Activated naive CD8-positive, alpha-beta T cell treated with anti-CD3 and anti-CD28 coated beads, Interleukin-2, amount 50 U/mL, for 16 hours (primary cell): ENCODE measurements at places on chromosomes 1 and 21.
A peak's percentile ranks its signal among the peaks of the same experiment; 100 is the strongest.

GRCh38 chr21:31957631-31958030, 84.8 kb downstream of the HUNK start:
- DNase-seq, result no peak

DNA sequence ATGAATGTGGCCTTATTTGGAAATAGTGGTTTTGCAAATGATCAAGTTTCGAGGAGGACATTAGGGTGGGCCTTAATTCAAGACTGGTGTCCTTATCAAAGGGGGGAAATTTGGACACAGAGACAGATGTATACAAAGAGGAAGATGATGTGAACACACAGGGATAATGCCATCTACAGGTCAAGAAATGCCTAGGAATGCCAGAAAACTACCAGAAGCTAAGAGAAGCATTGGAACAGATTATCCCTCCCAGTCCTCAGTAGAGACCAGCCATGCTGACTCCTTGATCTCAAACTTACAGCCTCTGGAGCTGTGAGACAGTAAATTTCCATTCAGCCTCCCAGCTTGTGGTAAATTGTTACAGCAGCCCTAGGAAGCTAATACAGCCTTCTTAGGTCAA, 151.4 kb downstream of the PTGER3 start:
- DNase-seq, result no peak

DNA sequence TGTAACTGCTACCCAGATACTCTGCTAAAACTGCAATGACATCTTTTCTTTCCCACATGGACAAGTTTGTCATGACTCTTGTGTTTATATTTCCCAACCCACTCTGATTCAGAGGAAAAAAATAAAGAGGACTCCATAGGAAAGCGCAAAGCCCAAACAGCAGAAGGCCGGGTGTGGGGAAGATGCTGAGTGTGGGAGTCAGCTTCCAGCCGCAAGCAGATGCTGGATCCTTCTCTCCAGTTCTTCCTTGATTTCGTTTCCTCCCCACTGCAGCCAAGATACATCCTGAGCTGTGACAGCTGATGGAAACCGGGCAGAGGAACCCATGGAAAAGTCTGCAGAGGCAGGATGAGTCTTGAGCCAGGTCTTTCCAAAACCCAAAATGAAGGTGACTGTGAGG, 498.2 kb downstream of the PLPP3 start:
- no peak for DNase-seq

DNA sequence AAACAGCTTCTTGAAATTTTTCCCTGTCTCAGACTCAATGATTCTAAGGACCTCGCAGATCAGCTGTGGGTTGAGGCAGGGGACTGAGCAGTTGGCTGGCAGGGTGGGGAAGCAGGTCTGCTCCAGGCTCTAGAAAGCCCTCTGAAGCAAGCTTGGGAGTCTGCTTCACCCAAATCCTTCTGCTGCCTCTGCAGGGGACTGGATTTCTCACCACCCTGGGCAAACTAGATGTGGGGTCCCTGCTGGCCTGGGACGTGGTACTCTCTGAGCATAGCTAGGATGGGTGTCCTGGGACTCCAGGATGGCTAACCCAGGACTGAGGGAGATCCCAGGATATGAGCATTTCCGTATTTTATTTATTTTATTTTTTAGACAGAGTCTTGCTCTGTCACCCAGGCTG, 89.3 kb downstream of the LAMC2 start:
- no peak for DNase-seq

DNA sequence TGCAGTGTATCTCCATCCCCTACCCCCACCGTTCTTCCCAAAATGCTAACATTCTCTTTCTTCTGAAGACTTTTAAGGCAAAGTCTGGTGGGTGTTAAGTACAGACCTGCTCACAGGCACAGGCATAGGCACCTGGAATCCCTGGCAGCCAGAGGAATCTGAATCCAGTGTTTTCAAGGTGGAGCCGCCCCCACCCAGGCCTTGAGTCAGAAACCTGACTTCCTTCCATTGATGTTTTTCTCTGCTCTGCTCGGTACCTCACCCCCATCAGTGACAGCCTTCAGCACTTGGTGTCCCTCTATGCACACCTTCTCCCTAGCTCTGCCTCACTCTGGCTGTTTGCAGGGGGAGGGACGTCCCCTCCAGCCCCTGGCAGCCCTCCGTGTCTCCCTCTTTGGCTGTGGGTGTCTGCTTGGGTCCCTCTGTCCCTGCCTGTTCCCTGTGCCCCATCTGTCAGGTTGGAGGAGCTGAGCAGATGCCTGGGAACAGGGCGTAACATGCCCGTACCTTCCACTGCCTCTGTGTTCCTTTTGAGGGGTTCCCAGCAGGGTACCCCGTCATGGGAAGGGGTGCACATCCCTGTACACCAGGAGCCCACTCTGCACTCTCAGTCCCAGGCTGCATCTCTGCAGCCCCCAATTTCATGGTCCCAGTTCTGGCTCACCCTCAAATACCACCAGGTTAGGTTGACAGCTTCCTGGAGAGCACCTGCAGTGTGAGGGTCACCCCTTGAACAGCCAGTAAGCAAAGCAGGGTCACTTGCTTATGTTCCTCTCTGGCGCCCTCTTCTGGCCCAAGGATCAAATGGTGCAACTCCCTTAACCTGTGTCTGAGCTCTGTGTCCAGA, 6.7 kb downstream of the NCDN start:
- DNase-seq, result peak; percentile 63

DNA sequence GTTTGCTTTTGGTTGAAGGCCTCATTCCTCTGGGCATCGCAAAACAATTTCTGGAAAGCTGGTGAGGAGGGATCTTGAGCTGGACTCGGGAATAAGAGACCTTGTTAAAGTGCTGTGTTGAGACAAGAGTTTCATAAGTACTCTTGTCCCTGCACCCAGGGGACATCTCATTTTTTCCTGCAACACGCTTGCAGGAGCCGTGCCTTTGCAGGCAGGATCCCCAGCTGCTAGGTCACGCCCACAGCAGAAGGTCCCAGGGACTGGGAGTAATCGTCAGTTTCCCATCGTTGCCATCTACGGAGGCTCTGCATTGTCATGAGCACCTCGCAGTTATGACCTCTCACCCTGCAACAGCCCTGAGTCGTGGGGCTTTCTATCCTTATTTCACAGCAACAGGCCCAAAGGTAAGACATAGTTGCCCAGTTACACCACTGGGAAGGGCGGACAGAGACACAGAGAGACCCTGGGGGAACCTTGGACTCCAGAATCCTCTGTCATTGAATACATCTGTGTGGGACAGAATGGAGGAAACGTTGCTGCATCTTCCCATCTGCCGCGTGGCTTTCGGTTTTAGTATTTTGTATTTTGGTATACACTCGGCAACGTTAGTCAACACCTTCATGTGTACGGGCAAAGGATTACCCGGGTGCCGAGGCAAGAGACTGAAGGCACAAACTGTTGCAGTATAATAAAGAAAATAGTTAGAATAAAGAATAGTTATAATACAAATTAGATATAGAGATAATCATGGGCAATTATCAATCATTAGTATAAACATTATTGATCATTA, 60.4 kb upstream of the DMRTB1 start:
- no peak for DNase-seq

GRCh38 chr1:34829250-34829649, 30.3 kb downstream of the SMIM12 start:
- no peak for DNase-seq

GRCh38 chr1:117735045-117735992, 129.5 kb downstream of the TENT5C start:
- DNase-seq, result no peak

- DNase-seq, result no peak
These were observed 9.9 kb downstream of the MYOM3 start for GRCh38 chr1:24101796-24102586.

DNA sequence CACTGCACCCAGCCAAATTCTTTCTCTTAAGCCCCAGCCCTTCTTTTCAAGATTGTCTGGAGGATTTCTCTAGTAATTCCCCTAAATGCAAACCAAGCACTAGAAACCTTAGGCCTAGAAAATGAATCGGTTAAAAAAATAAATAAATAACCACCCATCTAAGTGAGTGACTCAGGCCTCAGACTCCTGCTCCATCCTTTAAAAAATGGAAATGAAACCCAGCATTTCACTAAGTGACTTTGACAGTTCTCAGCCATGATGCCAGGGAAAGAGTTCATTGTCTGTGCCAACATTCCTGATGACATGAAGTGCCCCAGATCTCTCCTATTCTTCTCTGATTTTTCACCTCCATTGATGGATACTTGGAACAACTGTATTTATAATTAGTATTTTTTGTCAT, 415.2 kb upstream of the DAB1 start:
- no peak for DNase-seq

DNA sequence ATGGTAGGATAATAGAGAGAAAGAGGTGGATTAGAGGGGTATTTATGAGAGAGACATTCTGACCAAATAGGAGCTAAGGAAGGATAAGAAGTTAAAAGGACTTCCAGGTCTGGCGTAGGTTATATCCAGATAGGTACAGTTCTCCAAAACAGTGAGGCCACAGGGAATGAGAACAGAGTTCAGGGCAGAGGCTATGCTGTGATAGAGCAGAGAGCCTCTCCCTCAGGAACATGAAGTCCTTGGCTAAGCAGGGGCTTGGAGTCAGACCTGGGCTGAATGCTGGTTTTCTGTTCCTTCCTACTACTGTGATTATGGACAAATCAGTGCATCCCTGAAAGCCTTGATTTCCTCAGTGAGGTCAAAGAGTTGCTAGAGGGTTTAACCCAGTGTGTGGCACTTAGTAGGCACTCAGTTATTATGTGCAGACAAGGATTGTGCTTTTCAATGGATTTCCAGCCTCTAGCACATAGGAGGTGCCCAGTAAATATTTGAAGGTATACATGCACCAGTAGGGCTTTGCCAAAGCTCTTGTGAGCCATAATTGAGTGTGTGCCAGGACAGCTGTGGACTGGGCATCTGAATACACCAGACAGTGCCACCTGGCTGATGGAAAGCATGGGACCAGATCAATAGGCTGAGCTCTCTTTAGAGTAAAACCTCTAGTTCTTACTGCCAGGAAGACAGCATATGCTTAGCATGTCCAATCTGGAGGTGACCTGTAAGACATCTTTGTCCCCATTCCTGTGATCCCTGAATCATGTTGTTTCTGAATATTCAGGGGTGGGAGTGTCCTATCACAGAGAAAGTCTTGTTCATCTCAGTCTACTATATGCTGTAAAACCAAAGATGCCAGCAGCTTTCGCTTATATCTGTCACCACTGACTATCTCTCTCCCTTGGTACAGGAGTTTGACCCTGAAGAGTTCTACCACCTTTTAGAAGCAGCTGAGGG, 111.1 kb downstream of the PIK3R3 start:
- no peak for DNase-seq

GRCh38 chr1:43067233-43067745, 104.8 kb downstream of the EBNA1BP2 start:
- DNase-seq, result no peak

GRCh38 chr1:225735252-225736149, 42.1 kb upstream of the SRP9 start:
- DNase-seq, result no peak

GRCh38 chr1:171807556-171807955, 26.1 kb downstream of the METTL13 start:
- no peak for DNase-seq

DNA sequence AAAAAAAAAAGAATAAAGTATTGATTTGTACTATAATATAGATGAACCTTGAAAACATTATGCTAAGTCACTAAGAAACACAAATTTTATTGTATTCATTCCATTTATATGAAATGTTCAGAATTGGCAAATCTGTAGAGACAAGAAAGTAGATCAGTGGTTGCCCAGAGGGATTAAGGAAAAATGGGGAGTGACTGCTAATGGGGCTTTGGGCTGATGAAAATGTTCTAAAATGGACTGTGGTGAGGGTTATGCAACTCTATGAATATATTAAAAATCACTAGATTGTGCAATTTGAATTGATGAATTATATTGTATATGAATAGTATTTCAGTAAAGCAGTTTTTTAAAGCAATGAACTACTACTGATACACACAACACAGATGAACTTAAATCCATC, 10.0 kb downstream of the GDAP2 start:
- DNase-seq, result no peak

DNA sequence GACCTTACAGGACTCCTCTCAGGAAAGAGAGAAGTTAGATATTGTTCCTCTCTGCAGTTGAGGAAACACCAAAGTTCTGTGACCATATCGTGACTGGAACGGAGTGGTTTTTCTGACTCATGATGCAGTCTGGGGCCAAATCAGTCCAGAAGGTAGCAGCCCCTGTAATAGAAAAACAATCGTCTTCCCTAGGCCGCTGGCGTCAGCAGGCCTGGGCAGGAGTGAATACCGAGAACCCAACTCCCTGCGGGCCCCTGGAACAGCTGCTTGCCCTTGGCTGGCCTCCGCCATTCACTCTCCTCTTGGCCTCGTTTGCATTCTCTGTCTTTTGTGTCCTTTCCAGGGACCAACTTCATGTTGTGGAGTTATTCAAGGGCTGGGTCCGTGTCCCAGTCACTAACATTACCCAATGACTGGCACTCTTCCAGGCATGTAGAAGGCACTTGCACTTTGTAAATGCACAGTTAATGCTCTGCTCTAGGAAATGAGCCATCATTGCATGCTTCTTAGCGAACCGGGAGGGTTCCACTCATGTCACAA, 10.9 kb upstream of the CD101 start:
- no peak for DNase-seq

GRCh38 chr1:112445596-112445995, 49.6 kb downstream of the CTTNBP2NL start:
- DNase-seq, result no peak

- no peak for DNase-seq
These were observed 3.8 kb upstream of the S100B start for GRCh38 chr21:46608672-46609111.

DNA sequence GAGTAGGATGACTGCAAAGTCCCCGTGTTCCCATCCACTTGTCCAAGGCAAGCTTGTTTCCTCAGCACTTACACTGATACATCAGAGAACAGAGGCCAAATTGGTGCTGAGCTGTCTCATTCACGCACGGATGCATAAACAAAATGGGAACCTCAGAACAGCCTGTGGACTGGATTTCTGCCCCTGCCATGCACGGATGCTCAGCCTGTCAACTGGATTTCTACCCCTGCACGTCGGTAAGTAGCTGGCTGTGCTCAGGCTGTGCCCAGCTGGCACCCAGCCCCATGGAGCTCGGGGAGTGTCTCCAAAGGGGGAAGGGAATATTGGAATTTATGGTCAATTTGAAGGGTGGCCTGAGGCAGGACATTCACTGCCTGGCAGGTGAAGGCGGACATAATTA, 40.8 kb upstream of the TMPRSS2 start:
- DNase-seq, result no peak

DNA sequence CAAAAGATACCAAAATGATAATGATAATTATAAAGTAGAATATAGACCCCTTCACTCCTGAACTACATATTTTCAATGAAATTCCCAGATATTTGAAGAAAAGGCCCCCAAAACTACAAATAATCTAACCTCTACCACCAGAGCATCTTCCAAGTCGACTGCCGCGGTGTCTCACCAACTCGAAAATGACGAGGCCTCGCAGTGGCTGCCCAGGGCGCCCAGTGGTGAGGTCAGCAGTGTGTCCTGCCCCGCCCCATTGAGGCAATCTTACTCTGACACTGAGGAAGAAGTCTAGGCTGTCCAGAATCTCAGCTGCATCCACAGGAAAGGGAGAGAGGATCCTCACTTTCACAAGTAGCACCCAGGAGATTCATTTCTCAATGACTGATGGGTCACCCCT, 5.2 kb downstream of the DUSP10 start:
- DNase-seq, result no peak
